ENCODE measurements at places on chromosomes 2 and 18.

- no peak for DNase-seq
Measured at GRCh38 chr2:234690569-234691213, 193.8 kb upstream of the ARL4C start.

DNA sequence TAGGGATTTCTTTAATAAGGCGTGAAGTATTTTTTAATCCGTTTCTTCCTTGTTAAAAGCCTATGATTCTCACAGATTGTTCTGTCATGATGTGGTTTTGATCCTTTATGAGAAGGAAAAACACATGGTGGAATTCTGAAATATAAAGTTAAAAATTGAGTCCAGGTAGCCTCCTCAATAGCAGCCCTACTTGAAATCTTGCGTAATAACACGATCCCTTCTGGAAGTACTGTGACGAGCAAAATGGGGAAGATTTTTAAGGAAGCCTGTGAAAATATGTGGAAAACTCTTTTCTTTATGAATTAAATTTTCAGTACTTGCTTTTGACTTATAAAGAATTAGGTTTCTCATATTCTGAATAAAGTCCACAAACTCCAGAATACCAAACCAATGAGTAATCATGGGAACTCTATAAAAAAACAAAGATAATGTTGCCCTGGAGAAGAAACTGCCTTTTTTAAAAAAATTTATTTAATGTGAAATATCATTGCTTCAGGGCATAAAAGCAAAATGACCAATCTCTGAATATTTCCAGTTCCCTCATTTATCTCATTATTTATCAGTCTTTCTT is 476.4 kb upstream of the ZEB2 start:
- no peak for DNase-seq

- DNase-seq, result no peak
Measured at GRCh38 chr18:33116376-33116775, 324.1 kb downstream of the CCDC178 start.

DNA sequence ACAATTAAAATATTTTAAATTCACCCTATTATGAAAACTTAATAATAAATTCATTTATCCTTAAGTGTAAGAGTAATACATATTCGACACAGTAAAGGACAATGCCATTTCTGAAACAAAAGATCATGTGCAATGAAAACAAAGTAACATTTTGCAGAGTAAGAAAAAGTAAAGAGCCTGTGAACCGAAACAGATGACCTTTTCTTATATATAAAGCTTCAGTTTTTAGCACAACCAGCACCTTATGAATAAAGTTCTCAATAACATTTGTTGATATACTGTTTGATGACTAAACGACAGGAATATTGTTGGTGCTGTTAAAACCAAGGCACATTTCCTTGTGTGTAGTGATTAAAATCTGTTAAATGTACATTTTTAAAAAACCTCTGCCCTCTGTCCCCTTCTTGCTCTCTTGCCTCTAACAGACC is 1.5 kb downstream of the PELI1 start:
- no peak for DNase-seq

GRCh38 chr18:6120820-6121279 is 225.5 kb upstream of the TMEM200C start:
- no peak for DNase-seq

DNA sequence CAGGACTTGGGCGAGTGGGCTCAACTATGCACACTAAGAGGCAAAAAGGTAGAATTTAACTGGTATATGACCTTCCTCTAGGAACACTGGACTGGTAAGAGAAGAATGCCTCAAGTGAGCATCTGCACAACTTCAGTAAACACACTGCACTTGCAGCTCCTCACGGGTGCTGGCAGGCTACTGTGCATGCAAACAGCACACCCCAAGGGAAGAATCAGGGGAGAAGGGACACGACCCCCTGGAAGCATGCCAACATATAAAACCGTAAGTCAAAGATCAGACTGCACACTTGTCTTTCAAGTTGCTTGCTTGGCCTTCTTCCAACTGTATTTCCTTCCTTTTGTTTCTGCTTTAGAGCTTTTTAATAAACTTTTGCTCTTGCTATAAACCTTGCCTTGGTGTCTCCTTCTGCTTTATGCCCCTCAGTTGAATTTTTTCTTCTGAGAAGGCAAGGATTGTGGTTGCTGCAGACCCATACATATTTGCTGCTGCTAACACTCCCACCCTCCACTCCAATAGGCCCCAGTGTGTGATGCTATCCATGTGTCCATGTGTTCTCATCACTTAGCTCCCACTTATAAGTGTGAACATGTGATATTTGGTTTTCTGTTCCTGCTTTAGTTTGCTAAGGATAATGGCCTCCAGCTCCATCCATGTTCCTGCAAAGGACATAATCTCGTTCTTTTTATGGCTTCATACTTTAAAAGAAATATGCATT is 263.7 kb upstream of the SPOPL start:
- no peak for DNase-seq

DNA sequence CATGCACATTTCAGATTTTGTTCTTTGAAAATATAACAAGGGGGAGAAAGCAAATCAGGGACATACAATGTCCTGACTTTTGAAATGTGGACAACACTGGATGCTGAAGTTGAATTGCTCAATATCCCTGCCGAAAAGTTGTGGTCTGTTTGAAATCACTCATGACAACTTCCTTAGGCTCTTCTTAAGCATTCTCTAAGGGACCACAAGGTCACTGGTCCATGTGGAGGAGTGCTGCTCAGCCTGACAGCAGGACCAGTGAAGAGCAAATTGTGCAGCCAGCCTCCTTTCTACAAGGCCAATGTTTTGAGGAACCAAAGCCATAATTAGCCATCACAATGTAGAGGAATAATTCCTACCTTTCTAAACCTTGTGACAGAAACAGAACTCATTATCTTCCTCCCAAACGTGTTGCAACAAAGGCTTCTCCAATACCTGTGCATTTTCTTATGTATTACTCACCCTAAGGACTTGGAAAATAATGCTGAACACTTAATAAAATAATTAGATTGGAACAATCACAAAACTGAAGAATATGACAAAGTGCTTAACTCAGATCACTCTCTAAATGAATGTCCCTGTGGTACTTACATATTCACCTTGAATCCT is 1477.6 kb upstream of the NXPH2 start:
- DNase-seq, result no peak

DNA sequence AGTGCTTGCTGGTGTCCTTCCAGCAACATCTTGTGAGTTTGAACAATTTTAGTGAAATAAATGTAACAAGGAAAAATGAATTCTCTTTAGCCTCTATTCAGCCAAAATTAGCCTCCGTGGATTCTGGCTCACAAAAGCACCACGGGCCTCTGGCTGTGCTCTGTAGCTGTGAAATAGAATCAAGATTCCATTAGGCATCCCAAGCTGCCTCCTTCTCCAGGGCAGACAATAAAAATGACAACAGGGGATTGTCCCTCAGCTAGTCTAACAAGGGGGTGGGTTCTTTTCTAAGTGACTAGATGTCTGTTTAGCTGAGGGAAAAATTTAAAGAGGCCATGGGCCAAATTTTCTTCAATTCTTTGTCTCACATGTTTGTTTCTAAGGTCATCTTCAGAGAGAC is 254.7 kb upstream of the FIGN start:
- DNase-seq, result no peak

- no peak for DNase-seq
Measured at GRCh38 chr2:201448701-201449100, 2.6 kb downstream of the TRAK2 start.

DNA sequence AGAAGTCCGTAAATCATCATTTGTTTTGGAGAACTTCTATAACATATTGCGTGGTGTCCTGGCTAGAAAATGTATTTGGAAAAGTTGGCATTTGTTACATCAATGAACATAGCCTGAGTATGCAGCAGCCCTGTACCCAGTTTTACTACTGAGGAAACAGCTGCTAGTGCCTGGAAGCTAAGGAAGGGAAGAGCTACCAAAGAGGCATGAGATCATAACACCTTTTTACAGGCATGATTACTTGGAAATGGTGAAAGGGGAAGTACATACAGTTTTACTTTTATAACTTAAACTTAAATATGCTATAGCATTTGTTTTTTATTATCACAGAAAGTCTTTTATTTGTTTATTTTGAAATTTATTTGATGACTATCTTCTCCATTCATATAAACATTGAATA is 128.4 kb upstream of the MC4R start:
- no peak for DNase-seq

GRCh38 chr18:7856116-7856515 is 289.0 kb downstream of the PTPRM start:
- no peak for DNase-seq

- DNase-seq, result no peak
Measured at GRCh38 chr2:30398084-30398873, 48.8 kb upstream of the LCLAT1 start.

GRCh38 chr2:216687646-216688045 is 7.7 kb downstream of the IGFBP5 start:
- DNase-seq, result no peak

DNA sequence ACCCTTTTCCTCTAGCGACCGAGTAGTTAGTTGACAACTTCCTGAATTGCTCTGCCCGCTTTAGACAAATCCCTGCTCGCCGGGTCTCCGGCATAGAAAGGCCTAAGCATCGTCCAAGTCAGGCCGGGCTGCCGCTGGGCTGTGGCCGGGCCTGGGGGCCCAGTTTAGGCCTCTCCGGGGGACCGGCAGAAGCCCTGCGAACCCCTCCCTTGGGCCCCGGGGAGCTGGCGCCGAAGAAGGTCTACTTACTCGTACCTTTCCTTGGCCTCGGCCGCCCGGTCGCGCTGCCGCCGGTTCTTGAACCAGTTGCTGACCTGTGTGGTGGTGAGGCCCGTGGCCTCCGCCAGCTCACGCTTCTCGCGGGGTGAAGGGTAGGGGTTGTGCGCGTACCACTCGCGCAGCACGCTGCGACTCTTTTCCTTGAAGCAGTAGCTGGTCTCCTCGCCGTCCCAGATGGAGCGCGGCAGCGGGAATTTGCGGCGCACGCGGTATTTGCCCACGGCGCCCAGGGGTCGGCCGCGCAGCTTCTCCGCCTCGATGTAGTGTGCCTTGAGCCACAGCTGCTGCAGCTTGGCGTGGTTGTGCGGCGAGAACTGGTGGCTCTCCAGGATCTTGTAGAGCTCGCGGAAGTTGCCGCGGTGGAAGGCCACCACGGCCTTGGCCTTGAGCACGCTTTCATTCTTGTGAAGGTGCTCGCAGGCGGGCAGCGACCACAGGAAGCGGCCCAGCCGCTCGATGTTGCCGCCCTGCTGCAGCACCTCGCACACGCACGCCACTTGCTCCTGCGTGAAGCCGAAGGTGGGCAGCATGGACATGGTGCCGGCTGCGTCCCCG is 739 bp downstream of the SIX2 start:
- DNase-seq, result no peak

- DNase-seq, result no peak
Measured at GRCh38 chr2:220744861-220745260, 827.2 kb downstream of the EPHA4 start.

GRCh38 chr18:32552421-32553030 is 81.8 kb upstream of the GAREM1 start:
- DNase-seq, result peak; percentile 52

DNA sequence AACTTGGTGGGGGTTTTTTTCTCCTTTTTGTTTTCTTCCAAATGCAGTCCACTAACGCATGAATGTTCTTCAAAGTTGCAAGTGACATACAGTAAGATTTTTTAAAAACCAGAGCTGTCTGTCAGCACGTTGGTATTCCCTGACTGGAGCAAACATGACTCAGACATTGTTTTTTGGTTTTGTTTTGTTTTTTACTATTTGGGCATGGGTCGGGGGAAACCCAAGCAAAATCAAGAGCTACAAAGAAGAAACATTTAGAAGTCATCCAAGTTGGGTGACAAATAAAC is 726 bp upstream of the CCDC88A start:
- no peak for DNase-seq

DNA sequence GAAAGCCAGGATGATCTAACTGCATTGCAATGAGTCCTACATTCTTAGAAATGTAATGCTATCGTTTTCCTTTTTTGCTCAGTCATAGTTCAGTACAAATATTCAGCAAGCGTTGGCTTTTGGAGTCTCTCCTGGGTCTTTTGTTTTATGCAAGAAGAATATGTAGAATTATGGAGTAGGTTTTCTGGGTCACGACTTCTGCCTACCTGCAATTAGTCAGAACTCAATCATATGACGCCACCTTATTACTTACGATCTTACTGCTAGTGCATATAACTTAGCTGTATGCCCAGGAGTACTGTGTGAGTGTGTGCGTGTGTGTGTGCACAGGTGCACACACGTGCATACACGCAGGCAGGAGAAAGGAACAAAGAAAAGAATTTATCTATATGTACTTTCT is 640.2 kb downstream of the STK39 start:
- no peak for DNase-seq

GRCh38 chr18:75309564-75309963 is 99.0 kb downstream of the TSHZ1 start:
- DNase-seq, result no peak

DNA sequence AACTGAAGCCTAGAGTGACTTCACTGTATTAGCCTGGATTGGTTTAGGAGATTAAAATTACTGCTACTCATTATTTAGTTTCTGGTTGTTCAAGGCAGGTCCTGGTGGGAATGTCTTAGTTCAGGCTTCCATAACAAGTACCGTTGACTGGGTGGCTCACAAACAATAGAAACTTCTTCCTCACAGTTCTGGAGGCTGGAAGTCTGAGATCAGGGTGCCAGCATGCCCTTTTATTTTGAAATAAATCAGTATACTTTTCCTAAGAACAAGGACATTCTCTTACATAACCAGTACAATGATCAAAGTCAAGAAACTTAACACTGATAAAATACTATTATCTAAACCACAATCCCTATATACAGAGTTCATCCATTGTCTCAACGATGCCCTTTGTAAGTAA is 4.0 kb upstream of the DAW1 start:
- DNase-seq, result no peak

DNA sequence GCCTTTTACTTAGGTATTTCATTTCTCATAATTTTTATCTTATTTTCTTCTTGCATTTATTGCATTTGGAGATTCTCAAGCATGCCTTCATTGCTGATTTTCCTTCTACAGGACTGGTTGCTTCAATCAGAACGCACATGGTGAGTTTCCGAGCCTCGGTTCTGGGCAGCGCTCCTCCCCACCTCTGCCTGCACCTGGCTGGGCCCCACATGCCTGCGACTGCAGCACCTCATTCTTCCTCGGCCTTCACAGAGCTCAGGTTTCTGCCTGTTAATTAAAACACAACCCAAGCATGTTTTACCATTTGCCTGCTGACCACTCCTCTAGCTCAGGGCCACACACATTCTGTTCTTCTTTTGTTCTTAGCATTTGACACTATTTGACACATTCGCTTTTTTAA is 398.8 kb downstream of the GALR1 start:
- DNase-seq, result no peak

- DNase-seq, result no peak
Measured at GRCh38 chr2:176104316-176105077, 2.6 kb upstream of the HOXD11 start.

DNA sequence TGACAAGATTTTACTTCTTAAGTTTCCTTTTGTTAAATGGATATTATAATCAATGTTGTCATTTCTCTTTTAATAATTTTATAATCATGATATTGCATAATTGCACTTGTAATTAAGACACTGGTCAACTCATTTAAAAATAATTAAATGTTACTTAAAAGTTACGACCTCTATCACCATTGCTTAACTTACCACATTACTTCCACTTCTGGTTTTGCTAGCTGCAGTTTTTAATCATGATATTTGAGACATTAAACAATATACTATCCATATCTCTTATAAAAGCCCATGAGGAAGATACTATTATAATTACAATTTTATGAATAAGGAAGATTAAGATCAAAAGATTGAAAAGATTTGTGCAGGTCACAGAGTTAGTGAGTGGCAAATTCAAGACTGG is 502.0 kb downstream of the RNF144A start:
- no peak for DNase-seq

Measured in GM19239 (cell line).